ENCODE measurements at places on chromosomes 11 and 22.

DNA sequence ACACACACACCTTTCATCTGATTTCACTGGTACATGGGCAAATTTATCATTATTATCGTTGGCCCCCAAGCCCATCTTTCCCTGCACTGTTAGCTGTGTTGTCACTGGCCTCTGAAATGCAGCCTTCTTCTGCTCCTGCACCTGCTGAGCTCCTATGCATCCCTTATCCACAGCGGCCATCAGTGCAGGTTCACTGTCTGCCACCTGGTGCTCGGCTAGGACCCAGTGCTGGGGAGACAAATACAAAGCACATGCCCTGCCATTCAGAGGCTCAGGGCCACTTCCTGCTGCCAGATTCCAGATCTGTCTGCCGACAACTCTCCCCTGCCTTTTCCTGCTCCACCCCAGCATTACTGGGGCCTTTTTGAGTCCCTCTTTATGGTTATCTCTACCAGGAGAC, 1205.4 kb downstream of the TBC1D22A start:
- no peak for DNase-seq

- no peak for DNase-seq
Measured at GRCh38 chr22:50309601-50309991, 2.1 kb upstream of the PLXNB2 start.

GRCh38 chr22:19782533-19782932, 22.0 kb downstream of the TBX1 start:
- no peak for DNase-seq

- DNase-seq, result no peak
Measured at GRCh38 chr11:65502555-65503367, 3.9 kb downstream of the MALAT1 start.

- no peak for DNase-seq
Measured at GRCh38 chr11:80873310-80873999, 1432.6 kb upstream of the TENM4 start.

DNA sequence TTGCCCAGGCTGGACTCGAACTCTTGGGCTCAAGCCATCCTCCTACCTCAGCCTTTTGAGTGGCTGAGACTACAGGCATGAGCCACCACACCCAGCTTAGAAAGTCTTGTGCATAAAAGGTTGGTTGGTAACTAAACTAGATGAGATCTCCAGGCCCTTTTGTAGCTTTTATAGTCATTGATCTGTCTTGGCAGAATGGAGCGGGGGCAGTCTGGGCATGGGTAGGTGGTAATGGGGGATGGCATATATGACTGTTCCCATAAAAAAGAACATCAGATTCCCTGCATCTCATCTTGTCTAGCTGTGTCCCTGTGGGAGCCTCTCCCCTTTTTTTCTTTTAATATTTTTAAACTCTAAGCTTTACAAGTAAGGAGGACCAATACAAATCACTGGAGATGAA, 30.2 kb downstream of the ABCC8 start:
- DNase-seq, result no peak

DNA sequence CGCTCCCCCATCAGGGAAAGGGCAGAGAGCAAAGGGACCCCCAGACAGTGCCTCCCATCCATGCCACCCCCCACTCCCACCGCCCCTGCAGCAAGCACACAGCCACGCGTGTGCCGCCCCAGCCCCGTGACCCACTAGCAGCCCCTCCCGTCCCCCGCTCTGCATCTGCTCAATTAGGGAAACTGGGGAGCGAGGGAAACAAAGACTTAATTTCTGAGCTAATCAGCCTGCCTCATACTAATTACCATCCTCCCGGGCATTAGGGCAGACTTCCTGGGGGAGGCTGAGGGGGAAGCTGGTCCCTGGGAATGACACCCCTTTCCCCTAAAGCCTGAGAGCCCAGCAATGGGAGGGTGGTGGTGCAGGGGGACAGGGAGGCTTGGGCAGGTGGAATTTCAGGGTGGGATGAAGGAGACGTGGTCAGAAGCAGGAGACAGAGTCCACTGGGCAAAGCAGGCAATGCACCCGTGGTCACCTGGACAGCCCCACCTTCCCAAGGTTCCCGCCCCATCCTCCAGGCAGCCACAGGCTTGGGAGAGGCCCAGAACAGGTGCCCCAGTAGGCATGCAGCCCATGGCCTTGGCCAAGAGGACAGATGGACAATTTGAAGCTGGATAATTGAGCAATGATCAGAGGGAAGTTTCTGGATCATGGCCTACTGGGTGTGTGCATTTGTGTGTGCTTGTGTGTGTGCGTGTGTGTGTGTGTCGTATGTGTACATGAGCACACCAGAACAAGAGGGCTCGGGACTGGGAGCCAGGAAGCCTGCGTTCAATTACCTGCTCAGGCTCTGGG, 20.6 kb downstream of the ELFN2 start:
- no peak for DNase-seq

- no peak for DNase-seq
Measured at GRCh38 chr11:57444362-57445121, 15.8 kb upstream of the RTN4RL2 start.

- DNase-seq, result no peak
Measured at GRCh38 chr11:92152245-92152644, 72.4 kb upstream of the FAT3 start.

- DNase-seq, result no peak
Measured at GRCh38 chr11:33187998-33188722, 26.9 kb upstream of the CSTF3 start.

GRCh38 chr11:92162776-92163175, 61.8 kb upstream of the FAT3 start:
- DNase-seq, result no peak

DNA sequence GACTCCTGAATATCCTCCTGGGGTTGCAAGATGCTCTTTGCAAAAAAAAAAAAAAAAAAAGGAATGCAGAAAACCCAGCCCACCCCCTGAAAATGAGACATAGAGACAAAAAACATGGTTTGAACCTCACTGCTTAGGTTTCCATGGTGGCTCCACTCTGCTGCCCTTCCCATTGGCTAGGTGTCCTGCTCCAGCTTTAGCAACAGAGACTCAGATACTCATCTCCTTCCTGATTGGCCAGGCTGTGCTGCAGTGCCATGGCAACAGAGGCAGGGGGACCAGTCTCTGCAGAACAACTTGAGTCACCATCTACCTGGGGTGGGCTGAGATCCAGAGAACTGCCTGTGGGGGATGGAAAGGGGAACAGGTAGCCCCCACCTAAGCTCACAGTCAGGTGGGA, 17.4 kb upstream of the YWHAH start:
- no peak for DNase-seq

DNA sequence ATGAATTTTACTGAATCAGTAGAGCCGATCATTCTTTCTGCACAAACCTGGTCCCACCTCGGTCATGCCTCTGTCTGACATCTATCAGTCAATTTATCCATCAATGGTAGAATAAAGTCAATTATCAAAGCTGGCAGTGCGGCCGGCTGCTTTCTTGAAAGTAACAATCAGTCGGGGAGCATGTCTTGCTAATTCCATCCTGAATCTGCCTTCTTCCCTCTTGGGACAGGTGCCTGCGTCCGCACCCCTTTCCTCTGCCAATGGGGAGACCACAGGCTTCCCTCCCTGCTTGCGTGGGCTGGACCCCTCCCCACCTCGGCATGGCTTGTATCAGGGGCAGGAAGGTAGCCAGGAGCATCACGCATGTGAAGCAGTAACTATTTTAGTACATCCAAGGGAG, 962.9 kb downstream of the BRD1 start:
- DNase-seq, result no peak

- DNase-seq, result no peak
Measured at GRCh38 chr11:7600205-7600775, 73.0 kb downstream of the CYB5R2 start.

- no peak for DNase-seq
Measured at GRCh38 chr11:92793189-92793588, 176.3 kb upstream of the MTNR1B start.

GRCh38 chr11:116787436-116787785, 412 bp downstream of the ZPR1 start:
- DNase-seq, result no peak

DNA sequence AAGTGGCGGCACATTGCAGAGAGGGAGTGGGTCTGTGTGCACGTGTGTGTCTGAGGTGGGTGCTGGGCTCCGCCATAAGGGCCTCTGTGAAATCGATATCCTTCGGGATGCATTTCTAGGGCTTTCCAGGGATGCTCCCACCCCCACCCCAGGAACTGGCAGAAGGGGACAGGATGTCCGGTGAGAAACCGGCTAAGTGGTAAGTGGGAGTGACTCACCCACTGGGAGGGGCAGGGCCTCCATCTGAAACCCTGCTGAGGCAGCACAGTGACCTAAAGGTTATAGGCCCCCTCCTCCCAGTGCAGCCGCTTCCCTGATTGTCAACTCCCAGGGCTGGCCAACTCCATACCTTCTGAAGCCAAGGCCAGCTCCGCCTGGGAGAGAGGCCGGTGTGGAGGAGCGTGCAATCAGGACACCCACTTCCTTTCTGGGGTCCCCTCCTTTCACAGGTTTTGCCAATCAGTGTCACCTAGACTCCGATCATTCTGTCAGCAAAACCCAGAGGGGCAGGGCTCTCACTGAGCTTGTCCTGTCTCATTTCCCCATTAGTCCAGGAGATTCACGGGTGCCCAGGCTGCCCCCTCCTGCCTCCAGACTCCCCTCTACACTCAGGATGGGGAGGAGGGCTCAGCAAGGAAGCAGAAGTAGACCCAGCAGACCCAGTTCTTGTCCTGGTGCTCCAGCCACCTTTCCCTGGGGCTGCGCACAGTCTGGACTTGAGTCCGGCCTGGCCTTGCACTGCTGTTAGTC, 44.5 kb downstream of the NECTIN1 start:
- DNase-seq, result no peak

GRCh38 chr22:31829505-31829904, 75.7 kb downstream of the DEPDC5 start:
- DNase-seq, result no peak

DNA sequence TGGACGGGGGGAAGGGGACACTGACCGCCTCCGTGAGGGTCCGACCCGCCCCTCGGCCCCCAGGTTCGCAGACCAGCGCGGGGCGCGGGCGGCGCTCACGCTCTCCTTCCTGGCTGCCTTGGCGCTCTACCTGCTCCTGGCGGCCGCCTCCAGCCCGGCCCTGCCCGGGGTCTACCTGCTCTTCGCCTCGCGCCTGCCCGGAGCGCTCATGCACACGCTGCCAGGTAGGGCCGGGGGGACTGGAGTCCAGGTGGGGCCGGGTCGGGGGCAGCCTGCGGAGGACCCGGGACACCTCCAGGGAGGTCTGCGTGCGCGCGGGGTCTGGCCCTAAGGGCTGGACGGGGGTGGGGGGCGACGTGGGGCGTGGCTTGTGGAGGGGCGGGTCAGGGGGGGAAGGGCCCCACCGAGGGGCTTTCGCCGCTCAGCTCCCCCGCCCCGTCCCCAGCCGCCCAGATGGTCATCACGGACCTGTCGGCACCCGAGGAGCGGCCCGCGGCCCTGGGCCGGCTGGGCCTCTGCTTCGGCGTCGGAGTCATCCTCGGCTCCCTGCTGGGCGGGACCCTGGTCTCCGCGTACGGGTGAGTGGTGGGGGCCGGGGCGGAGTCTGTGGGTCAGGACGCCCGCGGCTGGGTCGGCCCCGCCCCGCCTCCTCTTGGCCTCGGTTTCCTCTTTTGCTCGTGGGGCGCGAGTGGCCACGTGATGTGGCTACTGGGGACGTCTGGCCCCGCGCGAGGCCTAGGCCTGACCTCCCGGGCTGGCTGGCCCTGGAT, 19.9 kb downstream of the PHLDA2 start:
- DNase-seq, result no peak

DNA sequence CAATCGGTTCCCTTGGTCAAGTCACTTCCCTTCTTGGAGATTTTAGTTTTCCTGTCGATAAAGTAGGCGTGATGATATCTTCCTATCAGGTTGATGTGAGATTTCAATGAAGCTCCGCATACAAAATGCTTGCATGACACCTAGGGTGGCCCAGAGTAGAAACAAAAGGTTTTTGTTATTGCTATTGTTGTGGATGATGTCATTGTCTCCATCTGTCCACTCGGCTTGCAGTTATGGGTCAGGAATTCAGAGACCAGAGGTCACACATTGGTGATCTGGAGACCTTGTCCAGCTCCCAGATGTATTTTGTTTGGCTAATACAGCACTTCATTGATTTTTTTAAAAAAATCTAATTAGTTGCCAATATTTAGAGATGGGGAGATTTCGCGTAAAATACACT, 382.1 kb downstream of the MN1 start:
- no peak for DNase-seq

- DNase-seq, result no peak
Measured at GRCh38 chr22:35593071-35593890, 23.8 kb downstream of the MB start.

DNA sequence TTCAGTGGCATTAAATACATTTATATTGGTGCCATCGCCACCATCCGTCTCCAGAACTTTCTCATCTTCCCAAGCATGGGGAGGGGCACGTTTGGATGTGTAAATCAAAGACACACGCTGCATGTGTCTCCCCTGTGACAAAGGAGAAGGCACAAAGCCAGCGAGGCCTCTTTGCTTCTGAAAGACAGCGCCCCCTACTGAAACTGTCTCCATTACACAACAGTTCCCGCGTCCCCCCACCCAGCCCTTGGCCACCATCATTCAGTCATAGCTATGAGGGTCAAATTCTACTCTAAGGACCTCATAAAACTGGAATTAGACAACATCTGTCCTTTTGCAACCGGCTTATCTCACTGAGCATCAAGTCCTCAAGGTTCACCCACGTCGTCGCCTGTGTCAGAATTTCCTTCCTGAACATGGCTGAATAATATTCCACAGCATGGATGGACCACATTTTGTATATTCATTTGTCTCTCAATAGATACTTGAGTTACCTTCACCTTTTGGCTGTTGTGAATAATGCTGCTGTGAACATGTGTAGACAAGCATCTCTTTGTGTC, 64.8 kb downstream of the IGF2 start:
- DNase-seq, result no peak

DNA sequence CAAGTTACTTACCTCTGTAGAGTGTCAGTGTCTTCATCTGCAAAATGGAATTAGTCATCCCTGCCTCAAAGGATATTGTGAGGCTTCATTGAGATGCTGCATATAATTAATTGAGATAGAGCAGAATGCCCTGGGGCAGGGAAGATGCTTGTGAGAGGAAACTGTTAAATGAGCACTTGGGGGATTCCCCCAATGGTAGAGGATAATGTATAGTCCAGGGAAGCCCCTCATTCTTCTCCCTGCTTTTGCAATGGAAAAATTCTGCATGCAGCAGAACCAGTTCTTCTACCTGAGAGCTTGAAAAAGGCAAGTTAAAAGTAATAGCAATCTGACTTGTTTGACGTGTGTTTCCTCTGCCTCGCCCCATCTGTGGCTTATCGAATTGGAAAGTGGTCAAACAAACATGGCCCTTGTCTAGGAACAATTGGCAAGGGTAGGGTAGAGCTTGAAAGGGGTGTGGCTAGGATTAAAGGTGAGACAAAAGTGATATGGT, 90.9 kb downstream of the NAV2 start:
- DNase-seq, result no peak

DNA sequence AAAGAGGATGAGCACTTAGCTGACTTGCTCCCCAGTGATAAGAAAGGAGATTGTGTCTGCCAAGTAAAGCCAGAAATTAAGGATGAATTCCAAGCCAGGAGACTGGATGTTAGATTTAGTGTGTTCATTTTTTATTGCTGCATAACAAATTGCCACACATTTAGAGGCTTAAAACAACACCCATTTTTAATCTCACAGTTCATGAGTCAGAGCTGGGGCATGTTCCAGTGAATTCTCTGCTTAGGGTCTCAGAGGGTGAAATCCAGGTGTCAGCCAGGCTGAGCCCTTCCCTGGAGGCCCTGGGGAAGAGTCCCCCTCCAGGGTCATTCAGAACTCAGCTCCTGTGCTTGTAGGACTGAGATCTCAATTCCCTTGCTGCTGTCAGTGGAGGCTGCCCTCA, 352.8 kb downstream of the BUD13 start:
- no peak for DNase-seq
